ENCODE measurements at places on chromosomes 4 and X.

GRCh38 chr4:172232966-172233365 lies 419.8 kb downstream of the GALNTL6 start:
- DNase-seq, result no peak

- DNase-seq, result no peak
These were observed 381.7 kb upstream of the FGF13 start for GRCh38 chrX:139093201-139093600.

DNA sequence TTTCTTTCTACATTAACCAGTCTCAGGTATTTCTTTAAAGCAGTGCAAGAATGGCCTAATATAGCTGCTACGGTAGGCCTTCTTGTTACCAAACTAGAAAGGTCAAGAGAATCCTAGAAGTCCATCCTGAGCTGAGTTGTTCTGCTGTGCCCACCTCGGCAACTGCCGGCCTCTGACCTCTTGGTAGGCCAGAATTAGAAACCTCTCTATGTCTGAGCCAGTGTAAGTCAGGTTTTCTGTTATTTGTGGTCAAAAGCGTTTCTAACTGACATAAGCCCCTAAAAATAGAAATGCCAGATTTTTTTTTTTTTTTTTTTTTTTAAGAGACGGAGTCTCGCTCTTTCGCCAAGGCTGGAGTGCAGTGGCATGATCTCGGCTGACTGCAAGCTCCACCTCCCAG lies 43.1 kb downstream of the SOWAHB start:
- DNase-seq, result no peak

DNA sequence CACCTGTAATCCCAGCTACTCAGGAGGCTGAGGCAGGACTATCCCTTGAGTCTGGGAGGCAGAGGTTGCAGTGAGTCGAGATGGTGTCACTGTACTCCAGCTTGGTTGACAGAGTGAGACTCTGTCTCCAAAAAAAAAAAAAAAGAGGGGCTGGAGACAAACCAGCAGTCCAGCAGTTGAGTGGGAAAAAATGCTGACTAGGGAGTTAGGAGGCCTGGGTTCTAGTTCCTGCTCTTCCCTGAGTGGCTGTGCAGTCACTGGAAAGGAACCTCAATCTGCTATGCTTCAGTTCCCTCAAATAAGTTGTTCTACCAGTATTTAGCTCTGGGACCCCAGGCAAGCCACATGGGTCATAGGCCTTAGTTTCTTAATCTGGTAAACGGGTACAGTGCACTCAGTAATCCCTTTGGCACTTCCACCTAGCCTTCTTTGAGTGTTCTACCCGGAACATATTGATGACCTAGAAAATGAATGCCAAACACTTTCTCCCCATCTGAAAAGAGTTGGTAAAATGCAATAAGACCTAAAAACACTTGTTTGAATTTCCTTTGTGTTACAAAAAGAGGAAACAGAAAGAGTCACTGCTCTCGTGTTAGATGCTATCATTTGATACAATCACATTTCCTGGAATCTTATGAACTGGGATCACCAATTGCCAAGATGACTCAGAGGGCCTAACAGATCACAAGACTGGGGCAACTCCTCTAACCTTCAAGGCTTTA lies 99.3 kb upstream of the EGFL6 start:
- no peak for DNase-seq

- DNase-seq, result no peak
These were observed 26.5 kb downstream of the SLC10A7 start for GRCh38 chr4:146495269-146495668.

DNA sequence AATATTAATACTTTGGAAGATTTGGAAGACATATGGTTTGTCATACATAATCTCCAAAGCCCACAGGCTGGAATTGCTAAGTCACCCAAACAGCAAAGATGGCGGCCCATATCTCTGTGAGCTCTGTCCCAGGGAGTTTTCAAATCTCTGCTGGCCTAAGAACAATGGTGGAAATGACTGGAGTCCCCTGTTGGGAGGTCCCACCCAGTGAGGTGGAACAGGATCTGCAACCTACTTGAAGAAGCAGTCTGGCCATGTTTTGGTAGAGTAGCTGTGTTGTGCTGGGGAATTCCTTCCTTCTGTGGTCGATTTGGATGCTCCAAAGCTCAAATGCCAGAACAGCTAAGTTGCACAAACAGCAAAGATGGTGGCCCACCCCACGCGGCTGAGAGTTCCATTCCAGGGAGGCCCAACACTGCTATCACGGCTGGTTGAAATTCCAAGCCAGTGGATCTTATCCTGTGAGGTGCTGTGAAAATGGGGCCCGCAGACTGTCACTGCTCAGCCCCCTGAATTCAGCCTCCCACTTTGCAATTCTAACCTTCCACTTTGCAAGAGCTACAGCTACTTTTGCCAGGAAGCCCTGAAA lies 3.2 kb upstream of the UGT2B7 start:
- no peak for DNase-seq

DNA sequence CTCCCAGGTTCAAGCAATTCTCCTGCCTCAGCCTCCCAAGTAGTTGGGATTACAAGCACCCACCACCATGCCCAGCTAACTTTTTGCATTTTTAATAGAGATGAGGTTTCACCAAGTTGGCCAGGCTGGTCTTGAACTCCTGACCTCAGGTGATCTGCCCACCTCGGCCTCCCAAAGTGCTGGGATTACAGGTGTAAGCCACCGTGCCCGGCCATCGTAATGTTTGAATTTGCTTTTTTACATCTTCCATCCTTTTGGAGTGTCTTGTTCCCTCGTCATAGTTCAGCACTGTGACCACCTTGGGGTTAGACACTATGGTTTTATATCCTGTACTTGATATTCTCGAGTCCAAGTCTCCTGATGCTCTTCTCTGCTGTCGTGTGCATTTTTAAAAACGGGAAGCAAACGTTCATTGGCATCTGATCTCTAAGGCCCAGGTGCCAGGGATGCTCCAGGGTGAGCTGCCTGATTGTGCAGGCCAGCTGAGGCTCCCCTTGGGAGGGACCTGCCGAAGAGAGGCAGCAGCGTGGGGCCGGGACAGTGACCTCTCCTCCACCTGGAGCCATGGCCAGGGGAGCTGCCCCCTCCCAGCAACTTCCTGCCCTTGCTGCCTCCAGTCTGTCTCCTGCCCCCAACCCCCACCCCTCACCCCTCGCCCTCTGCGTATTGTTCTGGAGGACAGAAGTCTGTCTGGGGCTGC lies 16.7 kb downstream of the DGKQ start:
- no peak for DNase-seq

All from stimulated activated CD8-positive, alpha-beta memory T cell treated with anti-CD3 and anti-CD28 coated beads, Interleukin-12 subunit alpha, Interleukin-12 subunit beta, amount 100 ng/mL, for 1 hour (primary cell).